ELF-1 (cell line): ENCODE measurements at places on chromosomes 13 and 19.

- DNase-seq: no peak
Observed at GRCh38 chr19:43842007-43842406, 14.9 kb downstream of the ZNF283 start.

- no peak for DNase-seq
Observed at GRCh38 chr13:25686831-25687470, 315.2 kb downstream of the ATP8A2 start.

DNA sequence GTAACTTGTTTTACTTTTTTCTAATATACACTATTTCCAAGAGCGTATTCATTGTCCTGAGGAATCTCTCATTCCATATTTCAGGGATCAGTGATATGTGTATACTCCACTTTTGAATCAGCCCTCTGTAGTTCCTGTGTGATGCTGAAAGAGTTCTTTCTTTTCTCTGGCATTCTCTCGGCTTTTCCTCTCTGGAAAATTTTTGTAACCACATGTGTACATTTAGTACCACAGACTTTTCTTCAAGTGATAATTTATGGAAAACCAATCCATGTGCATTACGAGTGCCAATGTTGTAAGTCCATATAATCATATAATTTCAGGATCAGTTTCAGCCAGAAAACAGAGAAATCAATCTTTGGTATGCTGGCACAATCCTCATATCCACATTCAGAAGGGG is 102.2 kb upstream of the MBNL2 start:
- DNase-seq: no peak

- DNase-seq: no peak
Observed at GRCh38 chr13:79419365-79419764, 13.3 kb upstream of the RBM26 start.

DNA sequence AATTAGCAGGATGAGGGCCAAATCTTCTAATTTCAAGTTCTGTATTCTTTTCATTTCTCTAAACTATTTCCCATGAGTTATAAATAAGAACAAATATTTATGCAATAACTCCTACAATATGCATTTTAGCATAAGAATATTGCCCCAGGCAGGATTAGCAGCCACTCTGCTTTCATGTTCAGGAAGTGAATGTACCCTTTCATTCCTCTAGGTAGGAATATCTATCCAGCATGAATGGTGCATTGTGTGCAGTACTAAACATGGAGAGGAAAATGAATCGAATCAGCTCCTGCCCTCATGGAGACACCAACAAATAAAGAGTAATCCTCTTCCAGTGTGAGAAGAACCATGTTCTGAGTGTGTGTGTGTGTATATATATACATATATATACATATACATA is 41.0 kb downstream of the LHFPL6 start:
- no peak for DNase-seq

DNA sequence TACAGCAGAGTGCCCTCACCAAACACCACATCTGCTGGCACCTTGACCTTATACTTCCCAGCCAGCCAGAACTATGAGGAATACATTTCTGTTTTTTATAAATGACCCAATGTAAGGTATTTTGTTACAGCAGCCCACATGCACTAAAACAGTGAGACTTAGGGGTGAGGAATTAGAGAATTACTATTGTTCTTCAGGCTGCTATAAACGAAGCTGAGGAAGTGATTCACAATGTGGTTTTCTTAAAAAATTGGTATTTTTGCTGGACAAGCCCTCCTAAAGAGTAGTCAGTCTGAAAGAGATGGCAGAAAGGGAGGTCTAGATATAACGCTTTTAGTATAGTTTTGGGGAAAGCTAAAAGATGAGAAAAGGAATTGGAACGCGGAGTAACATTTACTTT is 101.0 kb downstream of the SLITRK6 start:
- DNase-seq: no peak

GRCh38 chr13:58960888-58961287 is 1202.8 kb downstream of the DIAPH3 start:
- no peak for DNase-seq

DNA sequence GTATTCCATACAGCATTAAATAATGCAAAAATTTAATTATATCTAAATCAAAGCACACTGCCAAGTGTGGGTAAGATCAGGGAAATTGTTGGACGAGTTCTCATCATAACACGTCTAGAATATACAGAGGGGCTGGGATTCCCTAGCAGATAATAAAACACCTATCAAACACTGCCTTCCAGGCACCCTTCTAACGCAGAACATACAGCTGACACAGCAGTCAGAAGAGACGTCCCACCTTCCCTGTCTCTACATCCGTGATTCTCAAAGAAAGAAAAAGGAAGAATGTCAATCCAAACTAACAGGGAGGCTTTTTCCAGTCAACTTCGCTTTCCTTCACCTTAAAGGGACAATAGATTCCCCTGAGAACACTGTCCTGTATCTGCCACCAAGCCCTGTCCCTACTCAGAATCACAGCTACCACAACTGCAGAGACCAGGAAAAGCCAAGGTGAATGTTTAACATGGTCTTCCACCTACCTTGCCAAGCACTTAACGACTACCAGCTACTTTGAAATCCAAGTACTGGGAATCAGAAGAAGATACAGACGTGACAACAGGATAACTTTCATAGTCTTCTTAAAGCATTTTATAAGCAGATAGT is 38.5 kb downstream of the TBC1D4 start:
- no peak for DNase-seq

- no peak for DNase-seq
Observed at GRCh38 chr19:40219721-40220276, 1.6 kb upstream of the TTC9B start.

- no peak for DNase-seq
Observed at GRCh38 chr13:91622778-91623550, 224.5 kb downstream of the GPC5 start.

- no peak for DNase-seq
Observed at GRCh38 chr13:109275852-109276251, 510.5 kb downstream of the IRS2 start.

DNA sequence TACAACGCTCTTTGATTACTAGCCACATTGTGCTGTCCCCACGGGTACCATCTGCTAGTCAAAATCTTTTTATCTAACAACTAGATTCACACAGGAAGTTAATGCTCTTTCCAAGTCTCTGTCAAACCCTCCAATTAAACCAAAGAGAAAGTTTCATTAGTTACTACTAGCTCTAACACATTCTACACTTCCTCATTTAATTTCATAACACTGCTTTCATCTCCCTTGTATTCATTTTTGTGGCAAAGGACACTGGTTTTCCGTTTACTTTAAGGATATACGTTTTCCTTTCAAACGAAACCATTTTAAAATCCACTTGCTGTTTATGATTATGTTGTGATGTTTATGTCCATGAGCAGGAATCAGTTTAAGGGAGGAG is 5.3 kb downstream of the DYRK1B start:
- no peak for DNase-seq

DNA sequence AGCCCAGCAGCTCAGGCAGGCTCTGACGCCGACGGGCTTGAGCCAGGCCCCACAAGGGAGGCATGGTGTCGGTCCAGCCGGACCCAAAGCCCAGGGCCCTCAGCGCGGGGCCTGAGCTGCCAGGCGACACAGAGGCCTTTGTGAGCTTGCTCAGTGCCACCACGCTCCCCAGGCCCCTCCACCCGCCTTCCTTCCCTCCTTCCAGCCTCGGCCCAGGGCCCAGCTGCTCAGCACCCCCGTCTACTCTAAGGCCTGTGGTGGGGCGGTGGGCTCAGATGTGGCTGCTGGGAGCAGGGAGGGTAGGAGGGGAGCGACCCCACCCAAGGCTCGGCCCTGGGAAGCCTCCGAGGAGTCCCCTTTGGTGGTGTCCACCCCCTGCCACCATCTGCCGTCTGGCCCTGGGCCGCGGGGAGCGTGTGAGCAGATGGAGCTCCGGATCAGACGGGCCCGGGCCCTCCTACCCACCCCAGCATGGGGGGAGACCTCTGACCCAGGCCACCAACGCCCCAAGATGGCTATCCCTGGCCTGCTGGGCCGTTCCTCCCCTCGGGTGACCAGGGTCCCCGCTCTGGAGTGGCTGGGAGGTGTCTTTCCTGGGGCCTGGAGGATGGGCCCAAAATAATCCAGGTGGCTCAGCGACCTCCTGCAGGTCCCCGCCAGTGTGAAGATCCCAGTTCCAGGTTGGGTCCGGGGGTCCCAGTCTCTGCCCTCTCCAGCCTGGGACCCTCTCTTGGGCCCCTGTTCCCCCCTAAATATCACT is 7.8 kb downstream of the ZBTB7A start:
- DNase-seq: no peak

GRCh38 chr13:67228916-67229315 is 1.2 kb downstream of the PCDH9 start:
- no peak for DNase-seq

GRCh38 chr13:30968846-30969245 is 36.4 kb downstream of the TEX26 start:
- no peak for DNase-seq

DNA sequence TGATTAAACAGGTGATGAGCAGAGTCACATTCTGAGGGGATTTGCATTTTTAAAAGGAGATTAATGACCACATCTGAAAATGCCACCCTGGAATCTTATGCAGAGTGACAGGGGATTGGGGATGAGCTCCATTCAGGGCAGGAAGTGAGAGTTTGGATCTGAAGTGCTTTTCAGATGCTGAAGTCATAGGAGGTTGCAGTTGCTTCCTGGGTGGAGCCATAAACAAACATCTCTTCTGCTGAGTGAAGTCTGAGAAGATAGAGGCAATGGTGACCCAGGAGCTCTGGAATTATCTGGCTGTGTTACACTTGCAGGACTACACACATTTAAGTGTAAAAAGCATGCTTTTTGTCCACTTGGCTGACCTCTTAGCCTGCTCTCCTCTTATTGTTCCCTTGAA is 51.4 kb upstream of the PSG8 start:
- no peak for DNase-seq

DNA sequence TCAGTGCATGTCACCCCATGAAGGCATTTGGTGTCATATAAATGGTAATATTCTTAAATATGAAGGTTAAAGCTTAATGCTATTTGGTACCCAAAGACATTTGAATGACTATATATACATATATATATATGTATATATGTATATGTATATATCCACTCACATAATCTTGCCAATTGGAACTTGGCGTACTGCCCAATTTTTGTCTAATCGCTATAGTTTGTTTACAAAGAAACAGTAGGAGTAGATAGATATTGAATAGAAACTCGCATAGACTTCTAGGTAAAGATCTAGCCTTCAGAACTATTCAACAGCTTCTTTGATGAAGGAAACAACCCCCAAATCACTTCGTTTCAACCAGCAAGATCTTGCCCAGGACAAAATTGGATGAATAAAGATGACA is 24.1 kb downstream of the KLF5 start:
- no peak for DNase-seq
